ENCODE measurements at places on chromosomes 12 and 14. TPM values are rescaled to one million over a fixed set of nuclear protein-coding genes. Genes with fewer than 3 reads are reported as not detected.
A peak's percentile ranks its signal among the peaks of the same experiment; 100 is the strongest.

DNA sequence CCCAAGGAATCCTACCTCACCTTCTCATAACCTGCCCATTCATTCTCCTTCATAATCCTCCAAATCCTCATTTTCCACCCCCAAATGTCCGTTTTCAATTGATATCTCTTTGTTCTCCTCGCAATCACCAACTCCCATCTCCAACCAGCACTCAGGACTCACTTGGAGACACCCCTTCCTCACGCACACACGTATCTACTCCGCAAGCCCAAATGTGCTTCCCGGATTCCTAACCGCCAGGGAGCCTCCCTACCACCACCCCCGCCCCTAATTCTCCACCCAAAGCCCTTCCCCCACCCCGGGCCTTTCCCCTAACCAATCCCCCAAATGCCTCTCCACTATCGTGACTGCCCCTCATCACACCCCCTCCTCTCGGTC, 304 bp downstream of the KCTD10 start:
- H3K4me1 ChIP-seq, result peaks cover 34% of the 10 kb centered on the region
- no peaks in the 10 kb centered on the region for H3K36me3 ChIP-seq
- H3K4me3 ChIP-seq, result peak overlapping the region; percentile 97
- DNase-seq, result no peak
- H3K27me3 ChIP-seq, result no peaks in the 10 kb centered on the region
- peak overlapping the region; percentile 99 for H3K27ac ChIP-seq

DNA sequence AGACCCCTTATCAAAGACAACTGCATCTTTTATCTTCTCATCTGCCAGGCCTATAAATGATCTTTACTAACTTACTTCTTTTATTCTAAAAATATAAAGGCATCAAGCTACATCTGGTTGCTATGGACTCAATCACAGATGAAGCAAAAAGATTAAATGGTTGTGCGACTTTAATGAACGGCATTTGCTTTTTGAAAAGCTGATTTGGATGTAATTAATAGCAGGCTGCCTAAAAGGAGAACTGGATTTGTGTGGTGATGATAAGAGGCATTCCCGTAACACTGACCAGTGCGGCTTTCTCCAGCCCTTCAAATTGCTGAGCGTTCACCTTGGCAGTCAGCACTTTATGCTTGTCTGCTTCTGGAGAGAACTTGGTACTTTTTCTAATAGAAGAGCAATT, 103.8 kb downstream of the ARMH4 start:
- H3K4me1 ChIP-seq, result peaks cover 1% of the 10 kb centered on the region
- H3K27ac ChIP-seq, result no peak overlapping the region
- no peaks in the 10 kb centered on the region for H3K27me3 ChIP-seq

GRCh38 chr12:49094160-49094974, at the start of gene DHH:
TSS of gene DHH (minus strand) at chr12:49094801. CDS start at chr12:49094512, 289 bp downstream.
- H3K27me3 ChIP-seq, result peaks cover 33% of the 10 kb centered on the region
- H3K4me3 ChIP-seq, result no peak within 1 kb of the TSS
- no peak for DNase-seq
- peaks cover 26% of the 10 kb centered on the region for H3K36me3 ChIP-seq
- H3K4me1 ChIP-seq, result peaks cover 28% of the 10 kb centered on the region

C1RL gene
- total RNA-seq, result 22.3 TPM

GRCh38 chr14:52922656-52923055, 28.2 kb downstream of the FERMT2 start:
- H3K27ac ChIP-seq, result peak overlapping the region; percentile 68
- H3K4me3 ChIP-seq, result no peak overlapping the region
- H3K27me3 ChIP-seq, result no peaks in the 10 kb centered on the region
- peaks cover 90% of the 10 kb centered on the region for H3K4me1 ChIP-seq
- H3K36me3 ChIP-seq, result peaks cover 5% of the 10 kb centered on the region

Measured in osteocyte (in vitro differentiated cells).